ENCODE measurements at places on chromosomes 4 and X.

DNA sequence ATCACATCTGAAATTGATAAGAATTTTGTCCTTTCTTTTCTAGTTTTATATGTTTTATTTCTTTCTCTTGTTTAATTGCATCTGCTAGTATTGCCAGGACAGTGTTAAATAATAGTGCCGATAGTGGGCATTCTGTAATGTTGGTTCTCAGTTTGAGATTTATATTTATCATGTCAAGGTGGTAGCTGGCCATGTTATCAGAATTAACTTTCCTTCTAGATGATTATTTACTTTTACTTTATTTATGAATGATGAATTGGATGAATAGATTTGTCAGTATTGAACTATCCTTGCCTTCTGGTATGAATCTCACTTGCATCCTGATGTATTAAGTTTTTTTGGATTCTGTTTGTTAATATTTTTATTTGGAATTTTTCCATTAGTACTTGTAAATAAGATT lies 42.7 kb downstream of the METAP1 start:
- no peak for DNase-seq

- DNase-seq = no peak
Measured at GRCh38 chrX:138709886-138710791, 1.4 kb downstream of the FGF13 start.

- no peak for DNase-seq
Measured at GRCh38 chr4:115883847-115884246, 770.4 kb upstream of the NDST4 start.

GRCh38 chr4:124904723-124905388 lies 192.3 kb upstream of the ANKRD50 start:
- DNase-seq = no peak

DNA sequence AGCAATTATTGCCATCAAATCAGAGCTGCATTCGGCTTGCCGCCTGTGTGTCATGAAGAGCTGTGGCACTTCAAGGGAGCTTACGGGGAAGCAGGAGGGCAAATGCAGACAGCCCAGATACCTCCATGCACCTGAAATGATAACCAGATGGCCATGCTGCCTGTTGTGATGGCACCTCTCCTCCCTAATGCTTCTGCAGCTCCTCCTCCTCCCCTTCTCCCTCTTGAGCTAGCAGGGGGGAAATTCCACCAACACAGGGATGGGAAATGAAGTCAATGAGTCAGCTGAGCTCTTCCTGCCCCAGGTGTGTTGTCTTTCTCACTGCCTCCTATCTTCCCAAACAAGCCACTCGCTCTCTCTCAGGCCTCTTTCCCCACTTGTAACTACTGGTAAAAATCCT lies 565.0 kb downstream of the BCOR start:
- DNase-seq = no peak

- no peak for DNase-seq
Measured at GRCh38 chrX:40444798-40445496, 135.8 kb upstream of the ATP6AP2 start.

GRCh38 chrX:41001327-41001726 lies 83.9 kb upstream of the USP9X start:
- DNase-seq = no peak

DNA sequence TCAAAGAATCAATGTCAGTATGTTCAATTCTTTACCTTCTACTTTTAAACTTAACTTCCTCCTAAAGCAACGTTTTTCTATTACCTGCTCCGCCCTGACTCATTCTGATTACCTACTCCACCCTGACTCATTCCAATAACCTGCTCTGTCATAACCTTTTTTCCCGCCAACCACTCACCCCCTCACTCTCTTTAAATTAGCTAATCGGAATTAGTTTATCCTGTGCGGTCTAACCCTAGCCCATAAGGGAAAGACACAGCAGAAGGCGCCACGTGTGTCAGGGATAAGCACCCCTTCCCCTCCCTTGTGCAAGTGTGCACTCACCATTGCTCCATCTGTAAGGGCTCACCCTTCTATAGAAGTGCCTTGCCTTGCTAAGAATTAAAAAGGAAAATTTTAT lies 64.4 kb downstream of the EIF4E start:
- no peak for DNase-seq

- no peak for DNase-seq
Measured at GRCh38 chr4:158238575-158238974, 28.3 kb downstream of the TMEM144 start.

- DNase-seq = no peak
Measured at GRCh38 chrX:40853816-40854123, 118.4 kb upstream of the MED14 start.

DNA sequence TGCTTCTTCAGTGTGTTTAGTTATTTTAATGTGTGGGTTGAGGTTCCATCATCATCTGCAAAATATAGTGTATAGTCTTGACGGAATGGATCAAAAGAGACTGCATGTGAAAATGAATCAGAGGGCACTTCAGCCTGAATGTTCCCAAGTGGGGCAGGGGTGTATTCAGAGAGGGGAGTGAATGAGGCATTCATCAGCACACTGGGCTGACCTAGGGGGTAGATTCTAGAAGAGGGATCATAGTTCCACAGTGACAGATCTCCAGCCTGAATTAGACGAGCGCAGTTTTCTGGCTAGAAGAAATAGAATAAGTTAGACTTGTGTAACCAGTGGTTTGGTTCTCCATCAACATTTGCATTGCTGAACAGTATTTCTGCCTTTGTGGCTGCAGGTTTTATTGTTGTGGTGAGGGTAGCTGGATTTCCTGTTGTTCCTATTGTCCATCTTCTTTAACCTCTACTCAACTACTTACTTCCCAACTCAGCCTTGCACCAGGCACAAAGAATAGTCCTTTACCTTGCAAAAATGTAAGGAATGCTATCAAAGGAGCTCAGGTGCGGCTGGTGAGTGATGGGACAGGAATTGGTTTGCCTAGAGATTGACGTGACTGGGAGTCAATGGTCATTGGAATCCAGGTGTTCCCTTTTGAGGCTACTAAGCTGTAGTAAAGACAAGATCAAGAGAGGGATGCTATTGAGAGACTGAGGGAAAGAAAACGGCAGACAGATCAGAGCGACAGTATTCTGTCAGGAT lies 50.9 kb downstream of the NAP1L5 start:
- DNase-seq = no peak

DNA sequence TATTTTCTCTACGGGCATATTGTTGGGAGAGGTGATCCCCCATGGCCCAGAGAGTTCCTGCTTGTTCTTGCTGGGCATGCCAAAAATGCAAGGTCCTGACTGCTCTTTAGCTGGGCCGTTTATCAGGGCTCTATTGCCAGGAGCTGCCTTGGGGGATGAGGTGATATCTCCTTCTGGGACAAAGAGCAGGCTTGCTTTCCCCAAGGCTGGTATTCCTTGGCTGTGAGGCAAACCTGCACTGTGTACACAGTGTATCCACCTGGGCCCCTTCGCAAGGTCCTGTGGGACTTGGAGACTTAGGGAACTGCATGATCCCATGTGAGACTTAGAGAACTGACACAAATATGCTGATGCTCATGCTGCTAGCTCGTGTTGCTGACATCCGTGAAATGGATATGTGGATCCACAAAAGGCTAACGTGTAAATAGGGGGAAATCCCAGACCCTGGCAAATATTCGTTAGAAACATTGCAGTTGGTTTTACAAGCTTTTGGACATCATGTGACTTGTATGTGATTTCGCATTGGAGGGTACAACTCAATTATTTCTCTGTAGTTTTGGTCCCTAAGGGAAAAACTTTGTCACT lies 24.4 kb upstream of the ZFX start:
- DNase-seq = no peak

DNA sequence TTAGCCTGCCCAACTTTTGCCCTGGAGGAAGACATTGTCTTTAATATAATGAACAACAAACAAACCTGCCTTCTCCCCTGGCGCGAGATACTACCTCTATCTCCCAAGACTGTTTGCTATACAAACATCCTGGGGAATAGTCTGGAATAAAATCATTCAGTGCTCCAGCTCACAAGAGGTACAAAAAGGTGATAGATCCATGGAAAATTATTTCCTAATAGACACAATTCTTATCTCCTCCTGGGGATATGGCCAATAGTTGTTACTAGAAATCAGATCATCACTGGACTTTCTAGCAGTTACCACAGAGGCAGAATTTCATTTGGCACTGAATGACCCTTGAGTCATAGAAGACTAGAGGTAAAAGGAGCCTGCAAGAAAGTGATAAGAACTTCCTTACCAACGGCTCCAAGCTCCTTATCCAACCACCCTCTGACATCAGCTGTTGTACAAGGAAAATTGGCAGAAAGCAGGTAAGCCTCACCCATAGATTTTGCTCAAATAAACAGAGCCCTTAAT lies 38.1 kb downstream of the MID1 start:
- no peak for DNase-seq

- no peak for DNase-seq
Measured at GRCh38 chr4:141669501-141669900, 33.1 kb downstream of the IL15 start.
